ENCODE measurements at places on chromosomes 11 and 22.

DNA sequence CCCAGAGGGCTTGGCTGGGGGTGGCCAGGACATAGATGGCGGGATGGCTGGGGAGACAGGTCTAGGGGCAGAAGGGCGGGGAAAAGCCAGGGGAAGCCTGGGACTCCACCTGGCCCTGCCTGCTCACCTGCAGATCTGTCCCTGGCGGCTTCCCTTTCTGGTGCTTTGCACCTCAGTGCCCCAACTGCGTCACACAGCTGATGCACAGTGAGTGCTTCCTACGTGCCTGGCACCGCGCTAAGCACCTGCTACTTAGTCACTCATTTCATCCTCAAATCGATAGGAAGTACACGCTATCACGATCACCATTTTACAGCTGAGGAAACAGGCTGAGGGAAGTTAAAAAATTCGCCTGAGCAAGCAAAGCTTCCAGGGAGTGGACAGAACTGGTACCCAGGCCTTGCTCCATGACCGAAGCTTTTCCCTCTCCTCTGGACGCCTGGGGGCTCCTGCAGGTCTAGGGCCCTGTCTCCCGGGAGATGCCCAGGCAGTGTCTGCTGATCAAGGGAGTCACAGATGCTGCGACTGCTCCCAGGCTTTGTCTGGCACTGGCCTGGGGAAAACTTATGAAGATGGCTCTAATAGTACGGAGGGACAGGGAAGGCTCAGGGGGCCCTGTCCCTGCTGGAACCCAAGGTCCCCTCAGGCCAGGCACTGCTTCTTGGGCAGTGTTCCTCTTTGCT is 63.0 kb upstream of the TTLL12 start:
- DNase-seq, result no peak

DNA sequence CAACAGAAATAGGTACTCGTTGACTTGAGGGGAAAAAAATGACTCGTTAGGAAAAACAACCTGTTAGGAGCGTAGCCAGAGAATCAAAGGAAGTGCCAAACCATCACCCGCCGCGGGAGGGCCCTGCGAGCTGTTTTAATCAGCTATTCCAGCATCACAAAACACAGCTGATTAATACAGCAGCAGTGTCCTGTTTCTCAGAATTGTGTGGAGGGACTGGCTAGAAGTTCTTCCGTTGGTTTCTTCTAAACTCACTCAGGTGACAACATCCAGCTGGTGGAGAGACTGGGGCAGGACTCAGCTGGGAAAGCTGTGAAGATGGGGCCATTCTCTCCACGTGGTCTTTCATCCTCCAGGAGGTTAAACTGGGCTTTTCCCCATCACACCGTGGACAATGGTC is 28.0 kb downstream of the HSPA8 start:
- DNase-seq, result no peak

DNA sequence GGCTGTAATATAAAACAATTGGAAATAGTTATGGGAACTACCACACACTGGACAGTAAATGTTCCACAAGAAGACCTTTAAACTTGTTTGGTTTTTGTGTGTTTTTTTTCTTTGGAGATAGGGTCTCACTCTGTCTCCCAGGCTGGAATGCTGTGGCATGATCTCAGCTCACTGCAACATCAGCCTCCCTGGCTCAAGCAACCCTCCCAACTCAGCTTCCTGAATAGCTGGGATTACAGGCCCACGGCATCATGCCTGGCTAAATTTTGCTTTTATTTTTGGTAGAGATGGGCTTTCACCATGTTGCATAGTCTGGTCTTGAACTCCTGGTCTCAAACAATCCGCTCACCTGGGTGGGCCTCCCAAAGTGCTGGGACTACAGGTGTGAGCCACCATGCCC is 121.0 kb downstream of the MPPED2 start:
- no peak for DNase-seq

DNA sequence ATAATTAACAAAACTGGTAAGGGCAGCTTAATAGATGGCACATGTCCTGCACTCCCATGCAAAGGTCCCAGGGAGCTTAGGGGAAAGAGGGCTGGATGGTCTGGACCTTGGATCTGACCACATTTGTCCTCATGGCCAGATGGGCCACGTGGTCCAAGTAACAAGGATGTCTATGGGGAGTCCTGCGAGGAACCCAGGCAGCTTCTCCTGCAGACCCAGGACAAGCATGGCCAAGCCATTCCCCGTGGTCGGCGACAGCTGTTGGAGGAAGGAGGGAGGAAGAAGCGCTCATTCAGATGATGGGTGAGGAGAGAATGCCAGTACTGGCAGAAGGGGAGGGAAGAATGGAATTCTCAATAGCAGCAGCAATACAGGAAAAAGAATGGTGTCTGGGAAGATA is 109.2 kb downstream of the DSCAML1 start:
- no peak for DNase-seq

GRCh38 chr11:8908099-8908498 is 2.9 kb upstream of the AKIP1 start:
- no peak for DNase-seq

DNA sequence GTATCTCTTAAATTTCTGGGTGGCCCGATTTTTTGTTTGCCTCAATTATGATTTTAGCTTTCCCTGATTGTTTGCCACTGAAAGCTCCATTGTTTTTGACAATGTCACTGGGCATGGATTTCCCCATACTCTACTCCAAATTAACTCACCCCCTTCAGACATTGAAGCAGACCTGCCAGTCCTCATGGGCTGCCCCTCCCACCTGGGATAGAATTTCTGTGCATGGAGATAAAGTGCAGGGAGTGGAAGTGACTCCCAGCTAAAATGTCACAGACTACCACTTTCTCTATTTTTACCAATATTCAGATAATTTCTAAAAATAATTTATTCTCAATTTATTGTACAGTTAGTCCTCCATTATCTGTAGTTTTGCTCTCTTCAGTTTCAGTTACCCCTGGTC is 79.1 kb upstream of the CLPB start:
- DNase-seq, result no peak

DNA sequence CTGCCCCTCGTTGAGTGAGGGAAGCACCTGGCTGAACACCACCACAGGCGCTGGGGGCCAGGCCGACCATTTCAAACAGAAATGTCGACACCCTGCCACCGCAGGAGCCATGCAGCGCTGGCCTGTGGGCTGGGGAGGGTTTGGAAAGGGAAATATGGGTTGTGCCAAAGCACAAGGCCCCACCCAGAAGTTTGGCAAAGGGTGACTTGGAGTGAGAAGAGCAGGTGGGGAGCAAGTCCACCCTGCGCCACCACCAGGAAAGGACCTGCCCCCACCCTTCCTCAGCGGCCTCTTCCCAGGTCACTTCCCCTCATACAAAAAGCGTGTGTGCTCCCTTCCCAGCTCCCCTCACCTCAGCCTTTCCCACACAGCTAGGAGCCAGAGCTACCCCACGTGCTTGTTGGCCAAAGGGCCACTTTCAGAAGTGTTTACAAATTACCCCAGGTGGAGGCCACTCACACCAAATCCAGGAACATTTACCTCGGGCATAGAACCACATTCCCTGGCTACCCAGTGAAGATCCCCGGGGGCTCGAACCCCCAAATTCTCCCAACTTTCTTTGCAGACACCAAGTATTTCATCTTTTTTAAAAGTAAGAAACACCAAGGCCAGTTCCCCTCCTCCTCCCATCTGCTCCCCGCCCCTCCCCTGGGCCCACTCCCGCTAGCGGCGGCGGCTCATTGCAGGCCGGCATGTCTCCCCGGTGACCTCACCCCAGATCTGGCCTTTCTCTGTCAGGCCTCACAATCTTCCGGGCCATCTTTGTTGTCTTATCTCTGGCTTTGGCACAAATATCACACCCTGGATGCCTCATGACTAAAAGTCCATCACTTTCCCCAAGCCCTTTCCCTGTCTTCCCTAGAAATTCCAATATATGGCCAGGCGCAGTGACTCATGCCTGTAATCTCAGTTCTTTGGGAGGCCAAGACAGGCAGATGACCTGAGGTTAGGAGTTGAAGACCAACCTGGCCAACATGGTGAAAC is 20.5 kb upstream of the SCGB1A1 start:
- peak; percentile 91 for DNase-seq

GRCh38 chr11:124170801-124171586 is 12.2 kb upstream of the OR10D3 start:
- no peak for DNase-seq

DNA sequence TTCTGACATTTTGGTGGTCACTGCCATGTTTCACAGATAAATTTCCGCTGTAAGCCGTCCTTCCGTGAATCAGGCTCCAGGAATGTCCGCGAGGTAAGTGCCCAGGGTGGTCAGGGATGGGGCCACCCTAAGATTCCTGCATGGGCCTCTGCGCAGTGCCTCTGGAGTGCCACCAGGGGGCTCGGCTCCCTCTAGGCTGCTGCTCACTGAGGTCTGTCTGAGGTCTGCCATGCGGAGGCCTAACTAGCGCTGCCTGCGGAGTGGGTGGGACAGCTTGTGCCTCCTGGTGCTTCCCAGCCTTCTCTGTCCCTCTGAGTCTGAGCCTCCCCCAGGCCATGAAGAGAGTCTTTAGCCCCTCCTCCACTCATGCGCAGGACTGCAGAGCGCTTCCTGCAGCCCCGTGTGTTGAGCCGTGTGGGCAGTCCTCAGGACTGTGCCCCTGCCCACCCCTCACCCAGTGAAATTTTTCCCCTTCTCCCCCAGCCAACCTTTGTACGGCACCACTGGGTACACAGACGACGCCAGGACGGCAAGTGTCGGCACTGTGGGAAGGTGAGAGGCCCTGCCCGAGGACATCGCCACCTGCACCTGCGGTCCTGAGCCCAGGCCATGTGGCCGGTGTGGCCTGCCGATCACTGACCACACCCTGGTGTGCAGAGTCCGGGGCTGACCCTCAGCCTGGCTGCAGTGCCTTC is 11.9 kb upstream of the MDK start:
- peak; percentile 82 for DNase-seq

- DNase-seq, result no peak
Measured at GRCh38 chr11:59273373-59273841, 60.7 kb upstream of the MPEG1 start.

DNA sequence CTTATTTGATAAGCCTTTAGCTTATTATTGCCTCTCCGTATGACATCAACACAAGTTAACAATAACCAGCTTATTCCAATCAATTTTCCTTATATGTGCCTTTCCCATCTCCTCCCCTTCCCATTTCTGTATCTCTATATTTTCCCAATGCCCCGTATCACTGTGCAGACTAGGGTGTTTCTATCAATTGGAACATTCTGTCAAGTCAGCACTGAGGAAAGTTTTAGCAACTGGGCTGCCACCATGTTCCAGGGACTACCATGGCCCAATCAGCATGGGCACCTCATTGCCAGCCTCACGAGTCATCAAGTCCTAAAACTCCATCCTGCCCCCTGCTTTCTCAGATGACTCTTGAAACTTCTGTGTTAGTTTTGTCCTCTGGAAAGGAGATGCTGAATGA is 973.1 kb upstream of the CNTN5 start:
- no peak for DNase-seq

DNA sequence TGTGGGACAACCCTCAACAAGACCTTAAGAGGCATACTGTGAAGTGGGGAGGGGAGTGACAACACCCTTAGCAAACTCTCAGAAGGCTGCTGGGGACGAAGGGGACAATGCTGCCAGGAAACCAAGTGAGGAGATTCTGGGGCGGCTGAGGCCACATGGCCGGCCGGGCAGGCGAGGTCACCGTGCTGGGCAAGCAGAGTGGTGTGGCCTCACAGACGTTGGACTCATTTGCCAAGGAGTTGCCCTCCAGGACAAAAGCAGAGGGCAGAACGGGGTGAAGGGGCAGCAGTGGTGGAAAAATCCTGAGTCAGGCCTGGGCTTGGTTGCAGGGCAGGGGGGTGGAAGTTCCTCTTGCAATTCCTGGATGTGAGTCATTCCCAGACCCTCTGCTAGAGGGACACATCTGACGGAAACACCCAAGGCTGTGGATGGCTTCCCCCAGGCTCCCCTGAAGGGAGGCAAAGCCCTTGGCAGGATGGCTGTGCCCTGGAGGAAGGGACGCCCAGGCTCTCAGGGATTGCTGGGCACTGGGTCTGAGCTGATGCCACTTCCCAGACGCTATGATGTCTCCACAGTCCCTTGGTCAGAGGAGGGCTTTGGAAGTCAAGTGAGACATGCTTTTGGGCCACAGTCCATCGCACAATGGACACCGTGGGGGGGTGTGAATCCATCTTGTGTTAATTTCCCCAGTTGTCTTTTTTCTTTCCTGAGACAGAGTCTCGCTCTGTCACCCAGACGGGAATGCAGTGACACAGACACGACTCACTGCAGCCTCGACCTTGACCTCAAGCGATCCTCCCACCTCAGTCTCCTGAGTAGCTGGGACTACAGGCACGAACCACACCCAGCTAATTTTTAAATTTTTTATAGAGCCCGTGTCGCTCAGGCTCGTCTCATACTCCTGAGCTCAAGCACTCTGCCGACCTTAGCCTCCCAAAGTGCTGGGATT is 16.2 kb upstream of the SHANK3 start:
- peak; percentile 87 for DNase-seq

GRCh38 chr11:118201966-118202365 is 22.8 kb downstream of the JAML start:
- DNase-seq, result no peak

DNA sequence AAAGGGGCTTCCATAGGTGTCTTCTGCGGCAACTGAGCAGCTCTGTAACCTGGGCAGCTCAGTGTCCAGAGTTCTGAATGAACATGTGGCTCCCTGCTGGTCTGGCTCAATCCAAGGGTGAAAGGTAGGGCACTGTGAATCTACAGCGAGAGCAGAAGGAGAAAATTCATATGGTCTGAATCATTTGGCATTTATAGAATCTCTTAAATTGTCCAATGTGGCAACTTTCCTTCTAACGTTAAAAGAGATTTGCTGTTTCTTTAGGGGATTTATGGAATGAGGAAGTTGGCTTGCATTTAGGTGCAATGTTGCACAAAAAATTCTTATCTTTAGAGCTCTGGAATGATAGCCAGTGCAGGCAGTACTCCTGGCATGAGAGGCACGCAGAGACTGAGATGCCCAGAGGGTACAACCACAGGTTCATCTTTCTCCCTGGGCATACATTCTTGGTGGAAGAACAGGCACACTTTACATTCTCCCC is 17.0 kb downstream of the ATXN10 start:
- DNase-seq, result peak; percentile 93

- no peak for DNase-seq
Measured at GRCh38 chr22:24069721-24070120, 58.6 kb downstream of the CABIN1 start.

GRCh38 chr11:84588131-84588829 is 1038.9 kb downstream of the DLG2 start:
- DNase-seq, result no peak

DNA sequence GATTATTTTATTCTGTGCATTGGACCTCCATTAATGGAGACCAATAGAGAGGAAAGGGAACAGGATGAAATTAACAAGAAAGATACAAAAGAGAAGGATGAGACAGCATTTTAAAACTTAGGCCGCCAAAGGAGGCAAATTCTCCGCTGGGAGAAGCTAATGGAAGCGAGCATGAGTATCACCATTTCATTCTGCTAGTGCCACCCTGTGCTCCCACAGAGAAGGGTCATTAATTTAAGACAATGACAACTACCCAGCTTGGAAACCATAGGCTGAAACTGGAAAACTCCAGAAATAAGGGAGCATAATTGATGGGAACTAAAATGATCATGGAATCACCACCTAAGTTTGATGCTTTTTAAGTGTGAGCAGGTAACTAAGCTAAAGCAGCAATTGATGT is 69.2 kb downstream of the SLC36A4 start:
- no peak for DNase-seq

Measured in RCC 7860 (cell line).